ENCODE measurements at places on chromosomes 6 and 20.

DNA sequence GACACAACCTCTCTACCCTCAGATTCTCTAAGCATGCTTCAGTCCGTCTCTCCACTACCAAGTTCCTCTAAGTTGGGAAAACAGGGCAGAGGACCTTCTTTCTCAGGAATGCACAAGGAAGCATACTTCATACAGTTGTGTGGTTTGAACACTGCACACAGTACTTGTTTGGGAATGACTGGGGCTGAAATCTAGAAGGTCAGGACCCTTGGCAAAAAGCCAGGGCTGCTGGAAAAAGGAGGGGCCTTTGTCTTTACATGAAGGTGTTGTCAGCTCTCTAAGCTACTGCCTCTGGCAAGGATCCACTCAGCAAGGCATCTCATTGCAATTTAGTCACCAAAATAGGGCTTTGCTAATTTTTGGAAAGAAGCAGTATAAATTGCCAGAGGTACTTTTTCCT is 20.7 kb upstream of the HEY2 start:
- no peak for DNase-seq

DNA sequence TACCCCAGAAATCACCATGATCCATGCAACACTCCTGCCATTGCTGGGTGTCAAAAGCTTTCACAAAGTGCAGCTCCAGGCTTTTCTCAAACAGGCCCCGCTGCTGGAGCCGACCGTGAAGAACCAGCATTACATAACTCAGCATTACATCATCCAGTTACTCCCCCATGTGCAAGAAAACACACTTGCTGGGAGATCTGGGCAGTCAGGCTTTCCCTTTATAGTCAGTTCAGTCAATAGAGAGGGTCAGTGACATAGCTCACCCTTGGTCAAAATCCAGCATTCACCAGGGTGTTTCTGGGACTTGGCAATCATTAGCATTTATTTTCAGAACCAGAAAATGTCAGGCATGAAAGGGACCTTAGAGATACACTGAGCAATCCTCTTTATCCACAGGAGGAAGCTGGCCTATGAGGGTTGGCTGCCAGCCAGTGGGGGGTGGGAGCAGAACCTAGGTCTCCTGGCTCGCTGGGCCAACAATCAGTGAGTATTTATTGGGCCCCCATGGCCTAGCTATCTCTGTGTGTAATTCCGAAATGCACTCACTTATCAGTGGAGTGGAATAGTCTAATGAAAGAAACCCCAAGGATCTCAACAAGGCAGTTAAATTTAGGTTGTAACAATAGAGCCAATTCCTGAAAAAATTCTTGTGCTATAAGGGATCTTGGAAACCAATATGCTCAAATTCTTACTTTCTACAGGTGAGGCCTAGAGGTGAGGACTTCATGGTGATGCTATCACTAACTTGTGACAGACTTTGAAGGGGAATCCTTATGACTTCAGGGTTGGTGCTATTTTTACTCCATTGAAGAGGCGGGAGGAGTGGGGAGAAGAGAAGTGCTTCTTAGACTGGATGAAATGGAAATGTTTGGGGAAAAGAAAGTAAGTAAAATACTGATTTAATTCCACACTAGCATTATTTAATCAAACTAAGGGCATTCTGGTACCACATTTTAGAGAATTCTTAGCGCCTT is 54.6 kb downstream of the LYRM4 start:
- no peak for DNase-seq

- DNase-seq = no peak
Measured at GRCh38 chr20:23253524-23253923, 97.1 kb upstream of the NXT1 start.

GRCh38 chr6:75347898-75348610 is 63.5 kb upstream of the TMEM30A start:
- DNase-seq = no peak

DNA sequence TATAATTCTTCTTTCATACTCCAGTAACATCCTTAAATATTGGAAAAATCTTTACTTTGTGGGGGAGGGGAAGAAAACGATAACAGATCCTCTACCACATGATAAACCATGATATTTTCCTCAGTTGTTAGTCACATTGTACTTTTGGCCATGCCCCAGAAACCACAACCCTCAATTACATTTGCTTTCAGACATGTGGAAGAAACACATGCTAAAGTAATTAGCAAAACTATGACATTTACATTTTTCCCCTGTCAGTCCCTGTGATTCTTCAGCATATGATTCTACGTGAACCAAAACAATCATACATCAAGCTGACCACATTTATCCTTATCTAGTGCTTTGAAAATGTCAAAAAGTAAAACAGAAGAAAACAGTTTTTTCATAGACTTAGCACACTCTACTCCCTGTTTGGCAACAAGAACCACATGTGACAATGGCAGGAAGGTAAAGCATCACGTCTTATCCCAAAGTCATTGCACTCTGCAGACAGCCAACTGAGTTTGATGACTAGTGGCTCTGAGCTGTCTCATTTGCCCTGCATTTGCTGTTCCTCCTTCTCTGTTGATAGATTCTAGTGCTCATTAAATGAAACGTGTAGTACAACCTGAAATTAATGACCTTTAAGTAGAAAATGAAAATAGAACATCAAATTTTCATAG is 505.8 kb upstream of the MARCKS start:
- no peak for DNase-seq

DNA sequence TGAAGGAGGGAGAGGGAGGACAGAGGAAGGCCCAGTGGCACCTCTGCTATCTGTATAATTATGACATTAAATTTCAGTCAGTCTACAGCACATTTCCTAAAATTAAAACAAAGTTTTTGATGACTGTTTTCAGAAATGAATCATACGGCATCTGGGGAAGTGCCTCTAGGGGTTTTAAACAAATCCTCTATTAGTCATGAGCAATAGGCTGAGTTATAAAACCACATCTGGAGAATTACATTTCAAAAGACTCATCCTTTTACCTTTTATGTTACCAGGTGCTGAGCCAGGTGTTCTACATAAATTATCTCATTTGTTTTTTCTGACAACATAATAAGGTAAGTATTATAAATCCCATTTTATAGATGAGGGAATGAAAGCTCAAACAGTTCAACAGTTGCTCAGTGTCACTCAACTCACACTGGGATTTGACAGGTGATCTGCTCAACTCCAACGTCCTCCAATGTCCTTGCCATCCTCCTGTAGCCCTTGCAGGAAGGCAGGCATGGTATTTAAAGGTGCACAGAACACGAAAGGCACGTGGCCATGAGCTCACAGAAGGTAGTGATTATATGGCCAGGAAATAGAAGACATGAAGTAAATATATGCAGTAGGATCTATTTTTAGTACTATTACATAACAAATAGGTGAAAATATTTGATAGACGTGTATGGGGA is 184.2 kb upstream of the MAN1A1 start:
- DNase-seq = no peak

- DNase-seq = no peak
Measured at GRCh38 chr6:50276771-50277261, 227.1 kb upstream of the DEFB112 start.

- no peak for DNase-seq
Measured at GRCh38 chr6:53831081-53831869, 36.5 kb downstream of the LRRC1 start.

- no peak for DNase-seq
Measured at GRCh38 chr6:1940381-1940780, 305.0 kb downstream of the GMDS start.

DNA sequence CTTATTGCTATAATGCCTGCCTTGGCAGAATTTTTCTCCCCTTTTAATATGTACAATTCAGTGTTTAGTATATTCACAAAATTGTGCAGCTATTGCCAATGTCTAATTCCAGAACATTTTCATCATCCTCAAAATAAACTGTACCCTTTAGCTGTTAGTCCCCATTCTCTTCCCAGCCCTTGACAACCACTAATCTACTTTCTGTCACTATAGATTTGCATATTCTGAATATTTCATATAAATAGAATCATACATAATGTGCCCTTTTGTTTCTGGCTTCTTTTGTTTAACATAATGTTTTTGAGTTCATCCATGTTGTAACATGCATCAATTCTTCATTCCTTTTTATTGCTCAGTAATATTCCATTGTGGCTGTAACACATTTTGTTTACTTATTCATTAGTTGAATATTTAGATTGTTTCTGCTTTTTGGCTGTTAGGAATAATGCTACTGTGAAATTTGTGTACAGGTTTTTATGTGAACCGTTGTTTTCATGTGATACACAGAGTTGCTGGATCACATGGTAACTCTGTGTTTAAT is 22.4 kb downstream of the STK4 start:
- no peak for DNase-seq

- DNase-seq = no peak
Measured at GRCh38 chr6:71460933-71461332, 172.3 kb downstream of the OGFRL1 start.

DNA sequence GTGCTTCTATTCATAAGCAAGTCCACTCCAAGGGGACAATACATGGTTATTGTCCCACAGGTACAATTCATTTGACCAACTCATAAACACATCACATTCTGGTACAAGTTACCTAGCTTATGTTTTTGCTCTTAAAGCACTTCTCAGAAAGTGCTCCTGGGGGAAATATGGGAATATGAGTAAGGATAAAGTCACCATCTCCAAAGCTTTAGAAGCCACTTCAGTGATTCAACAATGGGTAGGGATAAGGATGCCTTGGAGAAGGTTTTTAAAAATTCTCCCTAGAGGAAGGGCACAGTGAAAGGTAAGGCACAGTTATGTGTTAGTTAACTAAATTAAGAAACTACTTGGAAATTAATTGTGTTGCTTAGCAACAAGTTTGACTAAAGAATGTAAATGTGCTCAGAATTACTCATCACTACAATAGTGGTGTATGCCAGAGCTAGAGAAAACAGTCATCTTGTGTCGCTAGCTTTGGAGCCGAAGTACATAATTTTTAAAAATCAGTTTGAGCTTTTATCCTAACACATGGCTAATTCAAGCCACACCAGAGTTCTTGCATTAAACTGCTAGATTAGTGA is 39.5 kb upstream of the LAMP5 start:
- no peak for DNase-seq

DNA sequence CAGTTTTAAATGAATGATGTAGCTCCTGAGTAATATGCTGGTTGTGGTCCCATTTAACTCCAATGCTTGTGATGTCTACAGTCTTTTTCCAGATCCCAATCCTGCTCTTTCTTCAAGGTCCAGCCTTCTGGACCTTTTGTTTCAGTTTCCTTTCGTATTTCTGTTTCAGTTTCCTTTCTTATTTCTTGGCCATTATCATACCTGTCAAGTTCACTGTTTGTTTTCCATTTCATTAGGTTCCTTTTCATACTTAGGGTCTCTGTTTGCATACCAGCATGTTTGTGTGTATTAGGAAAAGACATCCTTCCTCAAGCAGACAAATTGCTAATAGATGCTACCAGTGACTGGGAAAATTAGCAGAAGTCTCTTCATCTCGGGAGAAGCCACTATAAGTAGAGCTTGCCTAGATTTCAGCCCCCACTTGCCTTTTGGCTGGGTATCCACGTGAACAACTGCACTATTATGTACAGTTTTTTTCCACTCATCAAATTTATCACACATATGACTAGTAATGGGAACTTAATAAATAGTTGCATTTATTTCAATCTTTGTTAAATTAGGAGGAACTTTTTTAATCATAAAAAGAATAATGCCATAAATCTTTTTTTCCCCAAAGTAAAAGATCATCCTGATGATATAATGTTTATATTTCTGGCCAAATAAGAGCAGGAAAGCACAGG is 583.4 kb downstream of the BCKDHB start:
- DNase-seq = no peak

- no peak for DNase-seq
Measured at GRCh38 chr6:155045561-155046404, 50.7 kb downstream of the TIAM2 start.

GRCh38 chr6:130811932-130812331 is 15.3 kb upstream of the SMLR1 start:
- no peak for DNase-seq

DNA sequence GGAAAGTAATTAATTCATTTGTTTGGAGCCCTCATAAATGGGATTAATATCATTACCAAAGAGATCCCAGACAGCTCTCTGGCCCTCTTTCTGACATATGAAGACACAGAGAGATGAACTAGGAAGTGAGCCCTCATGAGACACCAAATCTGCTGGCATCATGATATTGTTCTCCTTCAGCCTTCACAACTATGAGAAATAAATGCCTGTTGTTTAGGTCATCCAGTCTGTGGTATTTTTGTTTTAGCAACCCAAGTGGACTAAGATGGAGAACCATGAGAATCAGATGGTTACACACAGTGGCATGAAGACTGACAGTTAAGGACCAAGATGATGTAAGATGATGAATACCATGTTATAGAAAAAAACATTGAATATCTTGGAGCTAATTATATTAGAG is 16.9 kb upstream of the HBS1L start:
- DNase-seq = no peak

DNA sequence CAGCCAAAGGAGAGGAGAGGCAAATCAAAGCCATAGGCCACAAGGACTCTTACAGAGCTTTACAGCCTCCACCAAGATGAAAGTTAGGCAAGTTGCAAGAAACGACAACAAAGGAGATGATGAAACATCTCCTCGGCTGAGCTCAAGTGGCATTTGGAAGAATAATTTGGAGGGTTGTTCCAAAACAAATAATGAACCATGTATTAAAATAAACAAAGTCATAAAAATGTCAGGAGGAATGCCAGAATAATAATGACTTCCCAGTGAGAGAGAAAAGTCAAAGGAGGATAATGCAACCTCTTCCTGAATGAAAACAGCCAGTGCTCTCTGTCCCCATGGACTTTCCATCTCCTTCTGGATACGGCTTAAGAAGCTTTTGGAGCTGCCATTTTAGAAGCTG is 371.4 kb upstream of the ID4 start:
- no peak for DNase-seq

GRCh38 chr6:170137911-170138910 is 152.7 kb downstream of the DLL1 start:
- DNase-seq = no peak

DNA sequence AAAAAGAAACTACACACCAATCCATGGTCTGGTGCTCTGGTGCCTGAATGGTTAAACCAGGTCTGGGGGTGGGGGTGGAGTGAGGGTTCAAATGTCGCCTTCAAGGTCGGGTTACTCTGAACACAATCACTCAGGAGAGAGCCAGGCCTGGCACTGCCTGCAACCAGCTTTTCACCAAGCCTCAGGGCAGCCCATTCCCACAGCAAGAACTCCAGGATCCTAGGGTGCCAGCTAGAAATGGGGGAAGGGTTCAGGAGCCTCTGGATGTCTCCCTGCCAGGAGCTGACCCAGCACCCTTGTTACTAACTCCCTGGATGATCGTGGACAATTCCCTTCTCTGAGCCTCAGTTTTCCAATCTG is 6.7 kb downstream of the SDC4 start:
- DNase-seq = no peak

DNA sequence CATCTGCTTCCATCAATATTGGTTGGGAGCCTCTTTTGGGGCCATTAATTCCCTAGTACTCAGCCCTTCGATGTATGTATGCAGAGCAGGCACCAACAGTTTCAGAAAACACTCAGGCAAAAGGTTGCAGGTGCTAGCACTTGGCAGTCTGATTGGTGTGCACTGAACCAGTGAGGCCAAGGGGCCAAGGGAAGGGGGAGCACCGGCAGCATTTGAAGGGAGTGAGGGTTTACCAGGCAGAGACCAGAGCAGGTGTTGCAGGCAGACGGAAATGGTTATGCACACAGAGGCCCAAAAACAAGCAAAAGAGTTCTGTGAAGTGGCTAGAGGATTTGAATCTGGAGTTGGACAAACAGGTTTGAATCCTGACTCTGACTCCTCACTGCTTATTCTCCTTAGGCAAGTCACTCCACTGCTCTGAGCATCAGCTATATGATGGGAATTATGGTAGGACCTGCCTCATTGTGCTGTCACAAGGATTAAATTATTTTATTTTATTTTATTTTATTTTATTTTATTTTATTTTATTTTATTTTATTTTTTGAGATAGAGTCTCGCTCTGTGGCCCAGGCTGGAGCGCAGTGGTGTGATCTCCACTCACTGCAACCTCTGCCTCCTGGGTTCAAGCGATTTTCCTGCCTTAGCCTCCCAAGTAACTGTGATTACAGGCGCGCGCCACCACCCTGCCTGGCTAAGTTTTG is 58.1 kb upstream of the SHLD1 start:
- no peak for DNase-seq
